ENCODE measurements at places on chromosomes 13 and 19. TPM values are rescaled to one million over a fixed set of nuclear protein-coding genes. Genes with fewer than 3 reads are reported as not detected.

GRCh38 chr13:47100214-47100853 is 203.5 kb upstream of the HTR2A start:
- DNase-seq, result no peak

DNA sequence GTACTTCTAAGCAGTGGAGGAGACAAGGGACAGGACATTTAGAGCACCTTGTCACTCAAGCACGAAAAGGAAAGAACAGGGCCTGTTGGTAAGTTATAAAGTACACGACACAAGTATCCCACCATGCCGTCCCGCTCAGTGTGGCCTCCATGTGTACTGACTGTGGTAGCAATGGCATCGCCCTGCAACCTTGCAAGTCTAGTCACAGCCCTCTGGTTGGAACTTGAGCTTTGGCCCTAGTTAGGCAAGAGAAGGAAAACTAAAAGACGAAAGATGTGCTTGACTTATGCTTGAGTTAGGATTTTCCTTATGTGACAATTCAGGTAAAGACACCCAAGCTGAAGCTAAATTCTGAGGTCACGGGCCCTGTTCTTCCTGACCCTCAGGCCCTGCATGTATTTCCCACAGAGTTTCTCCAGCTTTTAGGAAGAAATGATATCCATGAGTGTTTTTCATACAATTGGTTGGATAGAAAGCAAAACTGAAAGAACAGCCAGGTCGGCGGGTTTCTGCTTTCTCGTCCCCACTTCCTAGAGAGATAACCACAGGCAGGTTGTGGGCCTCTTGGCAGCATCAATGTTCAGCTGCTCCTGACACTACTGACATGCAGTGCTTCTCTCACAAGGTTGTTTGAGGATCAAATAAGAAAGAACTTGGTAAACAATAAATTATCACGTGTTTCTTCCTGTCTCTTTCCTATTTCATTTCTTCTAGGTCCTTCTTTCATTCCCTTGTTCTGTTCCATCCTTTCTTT is 216.2 kb downstream of the IRS2 start:
- no peak for DNase-seq

DNA sequence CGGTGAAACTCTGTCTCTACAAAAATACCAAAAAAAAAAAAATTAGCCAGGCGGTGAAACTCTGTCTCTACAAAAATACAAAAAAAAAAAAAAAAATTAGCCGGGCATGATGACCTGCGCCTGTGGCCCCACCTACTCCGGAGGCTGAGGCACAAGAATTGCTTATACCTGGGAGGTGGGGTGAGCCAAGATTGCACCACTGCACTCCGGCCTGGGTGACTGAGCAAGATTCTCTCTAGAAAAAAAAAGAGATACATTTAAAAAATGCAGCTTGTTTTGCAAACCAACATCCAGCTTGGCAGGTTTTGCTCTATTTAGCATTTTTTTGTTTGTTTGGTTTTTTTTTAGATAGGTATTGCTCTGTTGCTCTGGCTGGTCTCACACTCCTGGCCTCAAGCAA is 6.7 kb upstream of the PGPEP1 start:
- DNase-seq, result no peak

- DNase-seq, result no peak
Observed at GRCh38 chr13:89455741-89456140, 1784.6 kb downstream of the SLITRK5 start.

GRCh38 chr13:35514061-35514477 is 37.6 kb upstream of the MAB21L1 start:
- no peak for DNase-seq

- no peak for DNase-seq
Observed at GRCh38 chr13:114111577-114111976, 20.8 kb downstream of the RASA3 start.

Gene CCDC8
- 36.4 TPM for total RNA-seq

DNA sequence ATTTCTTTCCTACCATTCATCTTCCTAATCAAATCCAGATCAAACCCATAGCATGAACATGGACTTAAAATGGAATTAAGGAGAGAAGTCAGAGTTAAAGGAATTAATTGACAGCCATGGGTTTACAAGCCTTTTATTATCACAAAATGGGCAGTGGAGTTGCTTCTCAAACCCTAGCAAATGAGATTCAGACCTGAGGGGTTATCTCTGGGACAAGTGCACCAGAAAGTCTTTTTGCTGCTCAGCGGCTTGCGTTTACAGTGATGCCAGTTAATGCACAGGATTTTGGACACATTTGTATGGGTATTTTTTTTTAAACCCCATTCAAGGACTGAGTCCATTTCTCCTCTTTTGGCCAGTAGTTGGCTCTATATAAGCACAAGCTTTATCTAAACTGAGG is 503.0 kb downstream of the EFNB2 start:
- DNase-seq, result no peak

Gene SMIM44
- total RNA-seq, result not detected

Gene TNFRSF19
- total RNA-seq, result 22.7 TPM

Gene GJB2
- total RNA-seq, result 6.1 TPM

DNA sequence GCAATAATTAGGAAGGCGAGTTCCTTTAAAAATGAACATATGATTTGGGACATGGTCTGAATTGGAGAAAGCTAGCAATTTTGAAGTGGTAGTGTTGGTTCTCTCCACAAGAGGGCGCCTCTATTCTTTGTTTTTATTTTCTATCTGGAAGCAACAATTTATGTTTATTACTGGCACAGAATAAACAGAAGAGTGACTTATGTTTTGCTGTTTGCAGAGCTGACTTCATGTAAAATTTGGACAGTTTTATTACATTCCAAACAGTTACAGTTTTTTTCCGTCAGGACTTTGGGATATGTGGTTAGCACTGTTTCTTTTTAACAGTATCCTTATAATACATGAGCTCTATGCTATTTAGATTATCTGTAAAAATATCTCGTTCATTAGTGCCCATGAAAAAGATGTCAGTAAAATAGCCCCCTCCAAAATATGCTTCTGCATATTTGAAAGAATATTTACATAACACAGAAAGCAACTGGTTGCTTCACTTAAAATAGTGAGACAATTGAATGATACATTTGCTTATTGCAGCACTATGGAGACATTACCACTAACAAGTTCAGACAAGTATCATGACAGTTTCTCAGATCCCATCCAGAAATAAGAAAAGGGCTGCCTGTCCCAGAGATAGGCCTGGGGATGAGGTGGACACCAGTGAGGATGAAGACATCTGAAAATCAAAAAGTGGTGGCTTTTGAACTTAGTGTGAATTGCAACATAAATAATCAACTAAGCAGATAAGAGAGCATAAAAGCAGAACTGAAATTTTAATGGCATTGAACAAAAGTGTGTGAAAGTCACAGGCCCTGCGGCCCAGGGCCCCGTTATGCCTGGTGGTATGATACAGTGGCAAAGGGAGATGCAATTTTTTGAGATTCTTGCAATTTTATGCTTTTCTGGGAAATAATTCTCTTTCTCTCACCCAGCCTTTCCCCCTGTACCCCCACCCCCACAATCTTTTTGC is 32.3 kb upstream of the FGF9 start:
- DNase-seq, result peak; percentile 56

GRCh38 chr19:4266253-4267000 is 12.6 kb upstream of the SHD start:
- DNase-seq, result no peak

DNA sequence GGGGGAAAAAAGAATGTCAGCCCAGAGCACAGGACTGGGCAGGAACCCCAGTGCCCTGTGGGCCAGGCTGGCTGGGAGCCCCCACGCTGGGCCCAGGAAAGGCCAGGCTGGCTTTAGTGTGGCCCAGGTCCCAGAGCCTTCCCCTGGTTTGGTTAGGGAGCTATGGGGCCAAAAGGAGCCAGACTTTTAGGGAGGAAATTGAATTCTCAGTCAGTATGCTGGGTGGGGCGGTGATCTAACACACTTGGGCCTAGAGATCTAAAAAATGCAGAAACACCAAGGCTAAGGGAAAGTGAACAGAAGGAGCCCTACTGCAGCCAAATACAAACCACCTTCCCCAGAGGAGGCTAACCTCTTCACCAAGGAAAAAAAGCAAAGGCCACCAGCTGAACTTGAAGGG is 137.5 kb downstream of the CRYL1 start:
- DNase-seq, result no peak

DNA sequence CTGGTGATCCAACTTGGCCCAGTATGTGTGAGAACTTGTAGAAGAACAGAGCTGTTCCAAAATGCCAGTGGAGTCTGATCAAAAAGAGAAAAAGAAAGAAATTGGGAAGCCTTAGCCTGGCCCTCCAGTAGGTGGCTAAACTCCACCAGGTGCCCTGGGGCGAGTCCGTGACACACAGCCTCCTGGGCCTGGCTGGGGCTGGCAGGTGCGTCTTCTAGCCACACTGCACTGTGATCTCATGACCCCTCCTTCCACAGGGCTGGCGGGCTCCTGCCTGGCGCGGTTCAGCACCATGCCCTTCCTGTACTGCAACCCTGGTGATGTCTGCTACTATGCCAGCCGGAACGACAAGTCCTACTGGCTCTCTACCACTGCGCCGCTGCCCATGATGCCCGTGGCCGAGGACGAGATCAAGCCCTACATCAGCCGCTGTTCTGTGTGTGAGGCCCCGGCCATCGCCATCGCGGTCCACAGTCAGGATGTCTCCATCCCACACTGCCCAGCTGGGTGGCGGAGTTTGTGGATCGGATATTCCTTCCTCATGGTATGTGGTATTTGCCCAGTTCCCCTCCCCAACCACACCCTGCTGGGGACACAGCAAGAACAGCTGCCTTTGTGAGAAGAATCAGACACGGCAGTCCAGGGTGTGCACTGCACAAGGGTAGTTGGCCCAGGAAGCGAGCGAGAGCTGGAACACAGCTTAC is 53.7 kb downstream of the RAB20 start:
- DNase-seq, result peak; percentile 38

- DNase-seq, result peak; percentile 68
Observed at GRCh38 chr19:41427647-41428480, 690 bp upstream of the B3GNT8 start.

Gene KISS1R
- 1.4 TPM for total RNA-seq

DNA sequence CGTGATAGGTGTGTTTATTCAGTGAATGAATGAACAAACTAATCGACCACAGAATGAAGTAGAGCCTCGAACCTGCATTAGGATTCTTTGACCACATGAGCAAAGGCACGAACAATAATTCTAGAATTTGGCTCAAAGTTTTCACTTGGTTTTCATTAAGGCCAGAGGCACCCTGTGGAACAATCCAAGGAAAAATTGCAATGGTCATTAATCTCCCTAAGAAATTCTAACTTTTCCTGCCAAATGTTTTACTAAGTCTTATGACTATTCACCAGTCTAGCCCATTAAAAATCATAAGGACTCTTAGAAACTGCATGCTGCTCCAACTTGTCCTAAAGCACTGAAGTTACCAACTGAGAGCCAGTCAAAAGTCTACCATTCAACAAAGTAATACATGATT is 271.7 kb downstream of the EFNB2 start:
- DNase-seq, result no peak

Gene ZNF443
- 6.0 TPM for total RNA-seq

- no peak for DNase-seq
Observed at GRCh38 chr13:34046457-34046856, 228.5 kb downstream of the RFC3 start.

DNA sequence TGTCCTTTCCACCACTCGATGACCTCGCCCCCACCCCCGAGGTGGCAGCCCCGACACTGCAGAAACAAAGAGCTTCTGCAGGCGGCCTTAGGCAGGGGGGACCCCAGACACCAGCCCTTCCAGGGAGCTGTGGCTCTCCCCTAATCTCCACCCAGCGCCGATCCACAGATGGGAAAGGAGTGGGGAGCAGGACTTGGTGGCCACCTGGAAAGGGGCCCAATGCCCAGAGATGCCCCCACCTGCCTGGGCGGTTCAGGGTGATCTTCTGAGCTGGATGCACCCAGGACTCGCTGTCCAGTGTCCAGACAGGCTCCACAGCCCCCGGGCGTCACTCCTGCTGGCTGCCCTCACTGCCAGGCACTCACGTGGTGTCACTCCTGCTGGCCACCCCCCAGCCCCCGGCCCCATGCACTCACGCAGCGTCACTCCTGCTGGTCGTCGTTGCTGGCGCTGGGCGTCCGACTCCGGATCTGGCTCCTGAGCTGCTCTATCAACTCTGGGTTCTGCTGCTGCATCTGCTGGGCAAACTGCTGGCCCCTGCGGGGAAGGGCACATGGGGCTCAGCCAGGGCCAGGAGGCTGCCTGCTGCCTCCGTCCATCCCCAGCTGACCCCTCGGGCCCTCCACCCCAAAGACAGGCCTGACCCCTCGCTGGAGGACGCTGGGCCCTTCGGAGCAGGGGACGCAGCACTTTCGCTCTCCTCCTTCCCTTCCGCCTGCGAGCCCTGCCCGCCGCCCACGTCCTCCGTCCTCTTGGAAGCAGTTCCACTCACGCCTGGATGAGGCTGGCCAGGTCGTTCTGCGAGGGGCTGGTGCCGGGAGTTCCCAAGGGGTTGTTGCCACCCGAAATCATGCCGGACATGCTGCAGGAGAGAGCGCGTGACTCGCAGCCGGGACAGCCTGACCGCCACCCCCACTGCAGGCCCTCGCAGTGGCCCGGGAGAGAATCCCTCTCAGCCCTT is 17.4 kb upstream of the SLC39A3 start:
- DNase-seq, result no peak

DNA sequence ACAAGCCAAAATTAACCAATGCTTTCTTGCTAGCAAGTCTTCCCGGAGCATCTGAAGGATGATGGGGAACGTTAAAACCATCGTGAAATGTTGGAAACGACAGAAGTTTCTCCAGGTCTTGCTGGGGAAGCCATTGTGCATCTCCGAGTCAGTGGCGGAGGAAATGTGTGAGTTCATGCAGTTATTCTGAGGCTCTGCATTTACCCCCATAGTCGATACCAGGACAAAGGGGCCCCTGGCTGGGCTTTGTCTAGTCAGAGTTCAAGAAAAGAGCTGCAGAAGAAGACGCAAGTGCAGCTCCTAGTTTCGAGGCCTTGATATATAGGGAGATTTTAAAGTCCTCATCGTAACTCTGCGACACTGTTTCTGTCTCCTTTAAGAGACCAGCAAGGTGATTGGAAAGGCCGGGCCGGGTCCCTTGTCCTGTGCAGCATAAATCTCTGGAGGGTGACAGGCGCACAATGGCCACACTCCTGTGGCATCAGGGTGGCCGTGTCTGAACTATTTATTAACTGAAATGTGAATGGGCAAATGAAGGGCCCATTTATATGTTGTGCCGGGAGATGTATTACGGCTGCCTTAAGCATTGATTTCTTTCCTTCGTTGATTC is 172.0 kb downstream of the TEX29 start:
- no peak for DNase-seq

Gene ICAM4
- total RNA-seq, result 7.9 TPM

Gene KCNK6
- total RNA-seq, result 9.0 TPM

DNA sequence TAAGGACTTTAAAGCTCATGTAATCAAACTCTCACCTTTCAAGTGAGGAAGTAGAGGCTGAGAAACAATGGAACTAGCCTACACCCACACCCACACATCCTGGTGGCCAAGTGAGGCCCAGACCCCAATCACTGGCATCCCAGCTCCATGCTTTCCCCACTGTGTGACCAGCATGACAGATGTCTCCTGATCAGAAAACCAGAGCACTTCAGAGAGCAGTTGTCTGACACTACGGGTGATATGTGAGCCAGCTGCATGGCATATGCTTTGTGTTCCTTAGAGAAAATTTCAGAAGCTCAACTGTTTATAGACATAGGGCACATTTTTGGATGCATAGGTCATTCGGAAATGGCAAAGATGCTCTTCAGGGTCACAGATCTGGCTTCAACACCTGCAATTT is 315.2 kb downstream of the NDFIP2 start:
- no peak for DNase-seq

Data from hepatocyte (in vitro differentiated cells).